ENCODE measurements at places on chromosomes 3 and 15. TPM values are rescaled to one million over a fixed set of nuclear protein-coding genes. Genes with fewer than 3 reads are reported as not detected.

DNA sequence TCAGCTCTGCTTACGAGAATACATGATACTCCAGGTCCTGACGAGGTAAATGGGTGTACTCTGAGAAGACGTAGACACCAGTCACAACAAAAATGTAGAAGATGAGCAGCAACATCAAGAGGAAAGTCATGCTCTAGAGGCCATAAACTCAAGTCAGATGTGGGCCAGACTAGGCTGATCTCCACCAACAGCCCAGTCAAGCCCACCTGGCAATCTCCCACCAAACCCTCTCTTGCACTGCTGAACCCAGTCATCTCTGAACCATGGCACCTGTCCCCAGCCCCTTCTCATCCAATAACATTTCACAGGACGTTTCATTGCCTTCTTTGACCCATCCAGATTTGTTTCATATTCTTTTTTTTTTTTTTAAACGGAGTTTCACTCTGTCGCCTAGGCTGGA is 10.8 kb upstream of the PDIA3 start:
- ATAC-seq: no peak

- no peak for ATAC-seq
Observed at GRCh38 chr15:58331560-58331912, 100.3 kb upstream of the LIPC start.

FBLN2 gene
- 84.5 TPM for total RNA-seq

BTD gene
- total RNA-seq: 5.8 TPM
